ENCODE measurements at places on chromosomes 12 and 14.
A peak's percentile ranks its signal among the peaks of the same experiment; 100 is the strongest.

DNA sequence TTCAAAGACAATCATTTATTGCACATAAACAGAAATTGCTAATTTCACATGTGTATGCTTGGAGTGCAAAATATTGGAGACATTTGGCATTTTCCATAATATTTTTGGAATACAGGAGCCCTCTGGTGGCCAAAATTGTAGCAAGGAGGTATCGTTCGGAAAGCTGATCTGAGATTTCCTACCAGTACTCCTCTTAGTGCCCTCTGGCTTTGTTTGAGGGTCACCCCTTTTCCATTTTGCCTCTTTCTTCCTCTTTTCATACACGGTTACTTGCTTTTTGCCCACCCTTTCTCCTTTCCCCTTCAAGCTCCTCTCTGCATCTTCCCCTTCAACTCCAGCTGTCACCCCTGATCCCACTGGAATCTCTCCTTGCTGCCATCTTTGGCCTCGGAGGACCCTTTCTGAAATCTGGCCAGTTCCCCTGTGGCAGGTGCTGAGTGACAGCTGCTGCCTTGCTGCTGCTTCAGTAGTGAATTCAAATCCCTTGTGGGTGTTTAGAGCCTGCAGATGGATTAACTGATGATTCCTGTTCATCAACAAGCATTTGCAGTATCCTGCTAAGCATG is 164.6 kb upstream of the PARP11 start:
- DNase-seq = no peak

GRCh38 chr12:52872644-52873389 is 24.0 kb upstream of the KRT78 start:
- no peak for DNase-seq

GRCh38 chr14:80260645-80261044 is 49.3 kb upstream of the DIO2 start:
- no peak for DNase-seq

DNA sequence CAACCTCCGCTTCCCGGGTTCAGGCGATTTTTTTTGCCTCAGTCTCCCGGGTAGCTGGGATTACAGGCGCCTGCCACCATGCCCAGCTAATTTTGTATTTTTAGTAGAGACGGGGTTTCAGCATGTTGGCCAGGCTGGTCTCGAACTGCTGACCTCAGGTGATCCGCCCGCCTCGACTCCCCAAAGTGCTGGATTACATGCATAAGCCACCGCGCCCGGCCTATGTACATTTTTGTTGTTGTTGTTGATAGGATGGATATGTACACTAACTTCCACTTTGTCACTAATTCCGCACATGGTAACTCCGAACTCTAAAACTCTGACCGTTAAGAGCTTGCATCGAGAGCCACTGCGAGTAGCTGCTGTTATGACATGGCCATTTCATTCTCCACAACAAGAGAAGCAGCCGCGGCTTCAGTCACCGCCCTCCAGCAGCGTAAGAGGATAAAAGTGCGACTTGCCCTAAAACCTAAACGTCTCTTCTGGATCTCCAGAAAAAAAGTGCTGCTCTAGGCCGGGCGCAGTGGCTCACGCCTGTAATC is 742 bp upstream of the MARS1 start:
- no peak for DNase-seq

DNA sequence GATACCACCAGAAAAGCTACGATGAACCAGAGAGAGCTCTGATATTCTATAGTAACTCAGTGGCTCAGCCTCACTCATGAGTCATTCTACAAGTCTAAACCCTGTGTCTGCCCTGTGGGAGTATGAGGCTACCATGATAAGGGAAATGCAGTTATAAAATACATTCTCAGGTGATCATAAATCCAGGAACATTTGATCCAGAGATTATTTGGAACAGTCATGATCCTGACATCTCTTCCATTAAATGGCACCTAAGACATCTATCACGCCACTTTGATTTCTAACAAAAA is 202.6 kb upstream of the RASSF8 start:
- no peak for DNase-seq

- no peak for DNase-seq
Measured at GRCh38 chr14:83870546-83871270, 1659.2 kb upstream of the FLRT2 start.

DNA sequence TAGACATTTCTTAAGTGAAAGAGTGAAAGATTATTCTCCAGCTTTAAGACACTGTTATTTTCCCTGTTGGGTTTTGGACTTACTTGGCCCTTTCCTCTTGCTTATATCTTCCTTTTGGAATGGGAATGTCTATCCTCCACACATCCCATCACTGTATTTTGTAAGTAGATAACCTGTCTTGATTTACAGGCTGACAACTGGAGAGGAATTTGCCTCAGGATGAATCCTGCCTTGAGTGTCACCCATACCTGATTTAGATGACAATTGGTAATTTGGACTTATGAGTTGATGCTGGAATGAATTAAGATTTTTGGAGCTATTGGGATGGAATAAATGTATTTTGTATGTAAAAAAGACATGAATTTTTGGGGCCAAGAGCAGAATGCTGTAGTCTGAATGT is 74.2 kb upstream of the KICS2 start:
- DNase-seq = no peak

DNA sequence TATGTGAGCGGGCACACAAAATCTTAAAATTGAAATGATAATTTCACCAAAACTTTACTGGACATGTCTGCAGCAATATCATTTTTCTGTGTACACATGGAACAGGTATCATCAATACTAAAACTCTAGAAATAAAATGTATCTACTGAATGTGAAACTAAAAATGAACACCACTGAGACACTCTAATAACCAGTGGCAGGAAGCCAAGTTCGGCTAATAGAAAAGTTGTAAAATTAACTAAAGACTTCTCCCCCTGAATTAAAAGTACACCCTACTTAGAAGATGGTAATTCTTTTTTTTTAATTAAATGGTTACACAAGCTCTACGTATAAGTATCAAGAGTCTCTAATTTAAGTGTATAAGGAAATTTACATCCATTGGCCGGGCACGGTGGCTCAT is 227.2 kb downstream of the MED13L start:
- DNase-seq = no peak

- no peak for DNase-seq
Measured at GRCh38 chr12:14836336-14837210, 6.8 kb downstream of the ART4 start.

- no peak for DNase-seq
Measured at GRCh38 chr12:68559984-68560850, 50.5 kb upstream of the RAP1B start.

DNA sequence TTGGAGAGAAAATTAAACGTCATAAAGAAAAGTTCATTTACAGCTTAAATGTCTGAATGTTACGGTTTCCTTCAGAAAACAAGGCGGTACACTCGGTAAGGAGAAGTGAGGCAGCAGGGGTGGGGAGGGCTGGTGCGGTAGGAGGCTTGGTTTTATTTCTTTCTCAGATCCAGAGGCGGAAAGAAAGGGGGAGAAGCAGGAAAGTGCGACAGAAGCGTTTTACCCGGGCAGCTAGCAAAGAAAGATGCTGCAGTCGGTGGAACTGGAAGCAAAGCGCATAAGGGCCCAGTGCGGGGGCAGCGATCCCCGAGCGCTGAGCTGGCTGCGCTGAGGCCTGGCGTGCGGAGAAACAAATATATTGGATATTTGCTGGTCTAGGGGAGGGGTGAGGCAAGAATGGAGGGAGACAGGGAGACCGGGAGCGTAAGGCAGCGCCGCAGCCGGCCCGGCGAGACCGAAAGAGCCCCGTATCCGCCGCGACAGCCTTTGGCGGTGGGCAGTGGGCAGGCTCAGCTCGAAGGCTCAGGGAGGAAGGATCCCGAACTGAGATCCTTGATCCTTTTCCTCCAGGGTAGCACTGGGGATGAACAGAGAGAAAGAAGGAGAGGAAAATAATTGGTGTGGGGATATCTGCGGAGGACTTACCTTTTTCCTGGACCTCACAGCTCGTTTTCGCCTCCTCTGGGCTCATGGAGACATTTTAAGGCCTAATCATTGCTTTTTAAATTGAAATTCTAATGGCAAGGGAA is 6.4 kb upstream of the HOXC11 start:
- no peak for DNase-seq

DNA sequence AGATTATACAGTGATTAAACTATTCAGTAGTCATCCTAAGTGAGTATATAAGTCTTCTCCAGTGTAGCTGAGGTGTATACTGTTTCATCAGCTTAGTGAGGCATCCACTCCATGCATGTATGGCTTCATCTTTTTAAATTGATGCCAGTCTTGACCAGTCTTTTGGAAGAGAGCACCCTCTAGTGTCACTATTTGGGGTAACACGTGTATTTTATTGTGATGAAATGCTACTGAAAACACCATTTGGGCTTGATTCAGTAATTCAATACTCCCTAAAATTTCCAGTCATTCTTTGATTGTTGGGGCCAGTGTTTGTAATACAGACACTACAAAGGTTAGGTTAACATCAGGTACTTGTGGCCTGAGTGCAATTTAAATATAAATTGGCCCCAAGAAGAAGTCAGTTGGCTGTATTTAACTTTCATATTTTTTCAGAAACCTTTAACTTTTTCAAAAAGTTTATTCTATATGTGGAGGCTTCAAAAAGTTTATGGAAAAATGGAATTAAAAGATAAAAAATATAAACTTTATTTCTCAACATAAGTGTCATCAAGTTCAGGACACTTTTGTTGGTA is 35.3 kb downstream of the MIPOL1 start:
- DNase-seq = peak; percentile 62

GRCh38 chr12:131353826-131354225 is 357.1 kb upstream of the SFSWAP start:
- no peak for DNase-seq

DNA sequence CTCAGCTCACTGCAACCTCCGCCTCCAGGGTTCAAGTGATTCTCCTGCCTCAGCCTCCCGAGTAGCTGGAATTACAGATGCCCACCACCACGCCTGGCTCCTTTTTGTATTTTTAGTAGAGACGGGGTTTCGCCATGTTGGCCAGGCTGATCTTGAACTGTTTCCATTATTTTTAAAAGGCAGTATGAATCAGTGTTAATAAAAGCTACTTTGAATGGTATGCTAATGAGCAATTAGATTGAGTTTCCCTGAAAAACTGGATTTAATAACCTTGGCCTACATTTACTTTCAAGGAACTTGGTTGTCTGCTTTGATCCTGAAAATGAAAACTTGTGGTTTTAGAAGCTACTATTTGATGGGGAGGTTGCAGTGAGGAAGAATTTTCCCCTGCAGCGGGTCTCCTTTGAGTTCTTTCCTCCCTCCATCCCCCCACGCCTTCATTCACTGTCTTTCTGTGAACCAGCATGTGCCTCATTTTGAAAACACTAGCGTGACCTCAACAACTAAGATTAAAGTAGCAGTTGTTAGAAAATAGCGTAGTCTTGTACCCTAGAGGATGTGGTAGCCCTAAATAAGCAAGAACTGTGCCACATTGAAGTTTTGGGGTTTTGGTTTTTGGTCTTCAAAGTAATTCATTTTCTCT is 17.8 kb upstream of the RPS6KA5 start:
- DNase-seq = no peak

- DNase-seq = no peak
Measured at GRCh38 chr12:89947437-89948270, 239.0 kb upstream of the ATP2B1 start.

- no peak for DNase-seq
Measured at GRCh38 chr12:4160314-4161040, 113.1 kb upstream of the CCND2 start.
